ENCODE measurements at places on chromosomes 16 and 17.

- DNase-seq = peak; percentile 36
Measured at GRCh38 chr17:2136241-2136640, 81.3 kb downstream of the HIC1 start.

GRCh38 chr16:68386628-68387027 is 61.7 kb downstream of the SMPD3 start:
- DNase-seq = no peak

DNA sequence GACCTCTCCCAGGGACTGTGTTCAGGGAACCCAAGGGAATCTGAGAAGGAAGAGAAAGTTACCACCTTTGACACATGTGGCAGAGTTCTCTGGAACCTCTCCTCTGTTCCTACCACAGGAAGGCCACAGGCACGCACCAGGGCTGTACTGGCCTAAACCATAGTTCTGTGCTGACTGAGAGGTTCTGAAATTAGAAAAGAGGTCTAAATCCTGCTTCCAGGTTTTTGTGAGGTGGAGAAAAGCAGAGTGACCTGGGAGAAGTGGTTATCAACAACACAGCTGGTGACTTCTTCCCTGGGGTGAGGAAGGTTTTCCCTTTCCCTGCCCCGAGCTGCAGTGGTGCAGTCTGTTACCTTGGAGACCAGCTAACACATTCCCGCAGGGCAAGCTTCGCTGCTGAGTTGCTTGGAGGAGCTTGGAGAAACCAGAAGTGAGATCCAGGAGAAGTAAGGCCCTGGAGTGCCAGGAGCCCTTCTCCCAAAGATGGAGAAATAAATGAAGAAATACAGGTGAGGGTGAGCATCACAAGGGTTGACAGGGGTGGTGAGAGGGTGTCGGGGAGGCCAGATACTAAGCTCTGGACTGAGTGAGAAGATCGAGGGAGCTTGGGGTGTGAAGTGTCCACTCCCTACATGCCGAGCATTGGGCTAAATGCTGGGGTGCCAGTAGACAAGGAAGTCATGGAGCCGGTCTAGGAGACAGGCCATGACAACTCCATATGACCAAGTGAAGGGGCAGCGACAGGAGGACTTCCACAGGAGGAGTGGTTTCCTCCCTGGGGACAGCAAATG is at the start of gene VWA3A:
Gene VWA3A, plus strand, starts transcription at position 399 of the 791 bp plus-strand sequence. Its CDS starts 97 bp downstream, at position 496.
- DNase-seq = peak; percentile 11

DNA sequence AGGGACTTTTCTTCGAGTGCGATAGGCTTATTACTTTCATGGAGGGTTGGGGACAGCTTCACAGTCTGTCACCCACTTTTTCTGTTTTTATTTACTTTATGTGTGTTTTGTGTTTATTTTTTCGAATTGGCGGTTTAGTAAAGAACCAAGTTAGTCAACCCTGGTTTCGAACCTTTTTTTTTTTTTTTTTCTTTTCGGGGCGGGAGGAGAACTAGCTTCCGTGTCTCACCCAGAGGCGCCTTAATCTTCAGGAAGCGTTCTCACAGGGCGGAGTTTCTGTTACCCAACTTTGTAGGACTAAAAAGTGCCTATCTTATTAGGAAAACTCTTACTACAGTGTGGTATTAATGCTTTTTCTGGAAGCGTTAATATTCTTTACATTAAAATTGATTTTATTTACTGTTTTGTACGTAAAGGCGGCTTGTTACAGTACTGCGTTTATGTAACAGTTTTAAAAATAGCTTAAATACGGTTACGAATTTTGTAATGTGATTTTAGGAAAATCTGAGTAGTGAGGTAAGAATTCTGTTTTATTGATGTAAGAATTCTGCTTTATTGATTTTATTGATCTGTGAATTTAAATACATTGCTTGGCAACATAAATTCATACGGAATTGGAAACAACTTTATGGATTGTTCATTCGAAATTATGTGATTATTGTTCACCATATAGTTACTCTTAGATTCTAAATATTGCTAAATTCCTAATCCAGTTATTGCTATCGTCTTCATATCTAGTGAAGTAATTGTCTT is 885 bp downstream of the ZNF207 start:
- peak; percentile 49 for DNase-seq

DNA sequence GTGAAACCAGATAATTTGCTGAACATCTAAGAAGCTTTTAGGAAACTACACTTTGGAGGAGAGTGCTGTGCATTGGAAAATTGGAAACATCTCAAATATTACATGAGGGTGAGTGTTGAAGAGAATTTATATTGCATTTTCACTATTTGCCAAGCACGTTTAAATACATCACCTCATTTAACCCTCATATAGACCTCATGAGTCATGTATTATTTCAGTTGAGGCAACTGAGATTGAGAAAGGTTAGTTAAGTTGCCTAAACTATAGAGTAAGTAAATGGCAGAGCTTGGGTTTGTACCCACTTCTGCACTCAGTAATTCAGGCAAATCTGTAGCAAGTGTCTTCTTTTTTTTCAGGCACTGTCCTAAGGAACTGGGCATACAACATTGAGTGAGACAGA is 3.7 kb upstream of the NLK start:
- DNase-seq = no peak

DNA sequence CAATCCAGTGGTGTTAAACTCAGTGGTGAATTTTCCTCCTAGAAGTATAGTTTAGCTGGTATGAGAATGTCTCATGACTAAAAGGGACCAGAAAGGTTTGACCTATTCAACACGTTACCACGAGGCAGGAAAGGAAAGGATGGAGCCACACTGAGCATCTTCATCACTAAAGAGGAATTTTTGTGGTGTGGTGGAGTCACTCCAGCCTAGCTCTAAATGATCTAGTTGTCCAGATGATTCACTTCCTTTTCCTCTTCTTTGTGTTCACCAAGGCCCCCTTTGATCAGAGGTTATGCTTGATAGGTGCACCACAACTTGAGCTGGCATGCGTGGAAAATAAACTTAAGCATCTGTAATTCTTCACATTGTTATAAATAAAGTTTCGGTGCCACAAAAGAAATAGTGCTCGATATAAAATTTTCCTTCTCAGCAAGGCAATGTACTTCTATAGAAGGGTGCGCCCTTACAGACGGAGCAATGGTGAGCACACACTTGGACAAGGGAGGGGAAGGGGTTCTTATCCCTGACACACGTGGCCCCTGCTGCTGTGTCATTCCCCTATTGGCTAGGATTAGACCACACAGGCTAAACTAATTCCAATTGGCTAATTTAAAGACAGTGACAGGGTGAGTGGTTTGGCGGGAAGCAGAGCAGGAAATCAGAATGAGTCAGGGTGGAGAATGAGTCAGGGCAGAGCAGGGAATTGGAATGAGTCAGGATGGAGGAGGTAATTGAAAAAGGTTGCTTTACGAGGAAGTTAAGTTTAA is 254.6 kb downstream of the HS3ST3A1 start:
- DNase-seq = peak; percentile 95

DNA sequence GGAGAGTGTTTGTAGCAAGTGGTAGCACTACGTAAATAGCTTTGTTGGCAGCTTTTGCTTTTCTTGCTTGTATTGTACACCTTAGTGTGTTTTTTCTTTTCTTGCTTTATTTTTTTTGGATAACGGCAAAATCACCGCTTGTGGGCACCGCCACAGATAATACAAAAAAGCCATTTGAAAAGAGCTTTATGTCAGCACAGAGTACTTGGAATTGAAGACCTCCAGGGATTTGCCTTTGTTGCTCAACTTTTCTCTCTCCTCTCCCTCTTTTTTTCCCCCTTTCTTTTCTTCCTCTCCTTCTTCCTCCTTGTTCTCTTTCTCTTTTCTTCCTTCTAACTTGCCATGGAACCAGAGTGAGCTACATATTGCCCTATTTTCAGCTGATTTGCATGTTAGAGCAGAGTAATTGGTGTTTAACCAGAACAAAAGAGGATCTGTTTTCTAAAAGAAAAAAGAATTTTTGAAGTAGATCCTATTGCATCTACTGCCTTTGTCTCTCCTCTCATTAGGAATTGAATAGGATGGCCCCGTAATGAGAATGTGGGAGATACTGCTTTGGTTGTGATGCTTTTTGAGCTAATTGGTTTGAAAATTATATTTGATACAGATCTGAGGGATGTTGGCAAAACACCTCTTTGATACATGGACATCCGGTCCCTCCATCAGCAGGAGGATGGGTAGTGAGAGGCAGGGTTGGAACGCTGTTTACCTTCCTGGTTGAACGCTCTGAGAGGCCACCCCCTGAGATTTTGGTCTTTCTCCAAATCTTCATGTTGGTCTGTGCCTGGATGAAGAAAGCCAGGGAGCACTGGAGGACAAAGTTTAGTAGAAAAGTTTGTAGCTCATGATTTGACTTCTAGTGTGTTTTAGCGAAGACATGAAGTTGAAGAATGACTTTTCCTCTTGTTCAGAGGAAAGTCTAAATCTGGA is 85.6 kb downstream of the MSI2 start:
- no peak for DNase-seq

GRCh38 chr16:87847785-87848675 is 21.3 kb downstream of the SLC7A5 start:
- DNase-seq = no peak

DNA sequence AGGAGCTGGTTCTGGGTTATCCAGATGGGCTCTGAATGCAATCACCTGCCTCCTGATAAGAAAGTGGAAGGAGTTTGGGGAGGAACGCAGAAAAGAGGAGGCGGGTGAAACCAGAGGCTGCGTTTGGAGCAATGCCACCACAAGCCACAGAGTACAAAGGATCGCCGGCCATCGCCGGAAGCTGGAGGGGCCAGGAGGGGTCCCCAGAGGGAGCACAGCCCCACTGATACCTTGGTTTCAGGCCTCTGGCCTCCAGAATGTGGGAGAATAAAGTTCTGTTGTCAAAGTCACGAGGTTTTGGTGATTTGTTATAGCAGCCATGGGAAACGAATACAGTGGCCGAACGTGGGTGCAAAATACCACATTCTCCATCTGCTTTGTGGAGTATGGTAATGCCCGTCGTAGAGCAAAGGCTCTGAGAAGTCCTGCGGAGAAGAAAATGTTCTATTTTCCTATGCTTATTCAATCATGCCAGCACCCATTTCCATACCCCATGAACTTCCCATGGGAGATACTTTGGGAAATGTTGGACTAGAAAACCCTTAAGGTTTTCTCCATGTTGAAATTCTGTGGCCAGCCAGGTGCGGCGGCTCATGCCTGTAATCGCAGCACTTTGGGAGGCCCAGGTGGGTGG is 51.4 kb downstream of the ZDHHC7 start:
- no peak for DNase-seq

DNA sequence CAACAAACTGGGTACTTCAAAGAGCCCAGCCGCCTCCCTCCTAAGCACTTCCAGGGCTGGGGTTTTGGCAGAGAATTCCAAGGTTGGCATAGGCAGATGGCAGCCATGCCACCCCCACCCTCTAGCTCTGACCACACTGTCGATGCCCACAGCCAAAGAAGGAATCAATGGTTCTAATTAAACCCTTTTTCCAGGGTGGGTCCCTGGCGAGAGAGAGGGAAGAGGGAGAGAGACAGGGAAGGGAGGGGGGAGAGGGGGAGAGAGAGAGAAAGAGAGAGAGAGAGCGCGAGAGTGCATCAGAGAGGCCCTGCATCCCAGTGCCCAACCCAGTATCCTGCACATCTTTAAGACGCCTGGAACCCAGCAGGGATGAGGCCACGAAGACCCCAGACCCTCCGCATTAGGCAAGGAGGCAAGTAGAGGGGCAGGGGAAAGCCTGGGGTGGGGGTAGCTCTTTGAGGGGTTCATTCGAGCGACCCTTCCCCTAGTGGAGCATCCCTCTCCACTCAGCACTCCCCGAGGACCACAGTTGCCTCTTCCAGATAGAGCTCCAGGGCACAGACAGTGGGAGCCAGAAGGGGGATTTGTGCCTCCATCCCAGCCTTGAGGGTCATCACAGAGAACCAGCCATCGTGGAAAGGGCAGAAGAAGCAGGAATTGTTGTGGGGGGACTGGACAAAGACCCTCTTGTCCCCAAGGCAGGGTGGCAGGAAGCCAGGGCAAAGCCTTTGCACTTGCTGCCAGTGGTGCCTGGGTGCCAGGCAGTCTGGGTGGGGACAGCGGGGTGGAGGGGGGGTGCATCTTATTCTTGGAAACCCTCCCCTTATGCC is 2.6 kb downstream of the SRCIN1 start:
- no peak for DNase-seq

- DNase-seq = no peak
Measured at GRCh38 chr16:75309899-75310430, 58.5 kb upstream of the BCAR1 start.

GRCh38 chr16:72988569-72988968 is 59.4 kb downstream of the ZFHX3 start:
- no peak for DNase-seq

GRCh38 chr17:35082073-35082657 is 18.7 kb upstream of the RFFL start:
- peak; percentile 87 for DNase-seq

Measured in Daoy (cell line).